Hair follicular keratinocyte (primary cell): ENCODE measurements at places on chromosomes 12 and 14. TPM values are rescaled to one million over a fixed set of nuclear protein-coding genes. Genes with fewer than 3 reads are reported as not detected.

Gene ASPG
- total RNA-seq, result not detected in 2 replicates

Gene KRT79
- not detected in 2 replicates for total RNA-seq

Gene NDRG2
- total RNA-seq, result 2.8 and 7.8 TPM in 2 replicates

Gene TCL1A
- not detected in 2 replicates for total RNA-seq

Gene SLC5A8
- 0.08 TPM in 1 of 2 replicates, not detected in the other for total RNA-seq

Gene STAB2
- not detected in 2 replicates for total RNA-seq

Gene RNASE3
- total RNA-seq, result not detected in 2 replicates

Gene TMEM119
- 0.08 and 0.49 TPM in 2 replicates for total RNA-seq

Gene MVK
- total RNA-seq, result 47.9 and 61.4 TPM in 2 replicates

Gene LRP6
- total RNA-seq, result 7.4 TPM in 2 replicates

Gene TSHR
- total RNA-seq, result not detected in 2 replicates

Gene FOXM1
- total RNA-seq, result 12.4 and 46.7 TPM in 2 replicates

Gene ADAMTS20
- not detected in 2 replicates for total RNA-seq

Gene RNASE4
- total RNA-seq, result 4.0 and 10.7 TPM in 2 replicates

Gene SYNE2
- 22.1 and 28.0 TPM in 2 replicates for total RNA-seq

Gene KRT75
- total RNA-seq, result 4.9 and 7.4 TPM in 2 replicates

Gene RPGRIP1
- total RNA-seq, result not detected in 2 replicates

Gene ZC2HC1C
- total RNA-seq, result 0.57 TPM in 1 of 2 replicates, not detected in the other

Gene KIF21A
- total RNA-seq, result 17.0 and 20.6 TPM in 2 replicates

Gene RAP1B
- total RNA-seq, result 159 and 226 TPM in 2 replicates
